ENCODE measurements at places on chromosomes 5 and 9. TPM values are rescaled to one million over a fixed set of nuclear protein-coding genes. Genes with fewer than 3 reads are reported as not detected.

DNA sequence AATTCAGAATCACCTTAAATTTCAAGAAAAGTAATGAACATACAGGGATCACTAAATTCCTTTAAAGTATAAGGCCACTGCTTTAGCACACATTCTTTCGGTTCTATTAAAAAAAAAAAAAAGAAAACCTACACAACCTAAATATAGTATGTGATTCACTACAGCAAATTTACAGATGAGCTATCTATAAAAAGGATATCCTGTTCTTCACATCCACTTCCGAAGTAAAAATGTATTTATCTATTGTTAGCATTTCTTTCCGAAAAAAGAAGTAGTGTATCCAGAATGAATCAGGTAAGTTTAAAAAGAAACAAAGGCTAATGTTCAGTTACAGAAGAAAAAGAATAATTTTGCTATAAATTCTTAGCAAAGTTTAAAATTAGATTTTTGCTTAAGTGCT lies 70.2 kb downstream of the ECPAS start:
- H3K36me3 ChIP-seq, result peaks cover 83% of the 10 kb centered on the region
- no peak for DNase-seq
- H3K27ac ChIP-seq, result no peak overlapping the region
- H3K4me3 ChIP-seq, result no peak overlapping the region
- no peaks in the 10 kb centered on the region for H3K4me1 ChIP-seq

GRCh38 chr5:107869438-107870115 lies 198.8 kb upstream of the EFNA5 start:
- no peaks in the 10 kb centered on the region for H3K27me3 ChIP-seq
- DNase-seq, result no peak
- peaks cover 11% of the 10 kb centered on the region for H3K4me1 ChIP-seq
- peaks cover 8% of the 10 kb centered on the region for H3K36me3 ChIP-seq
- H3K27ac ChIP-seq, result no peak overlapping the region

The SH2D3C gene
- 25.1 TPM for total RNA-seq

GRCh38 chr5:41735213-41735612 lies 135.0 kb downstream of the OXCT1 start:
- H3K36me3 ChIP-seq, result peaks cover 78% of the 10 kb centered on the region
- H3K27me3 ChIP-seq, result no peaks in the 10 kb centered on the region
- DNase-seq, result no peak
- H3K27ac ChIP-seq, result no peak overlapping the region
- H3K4me1 ChIP-seq, result peaks cover 11% of the 10 kb centered on the region

DNA sequence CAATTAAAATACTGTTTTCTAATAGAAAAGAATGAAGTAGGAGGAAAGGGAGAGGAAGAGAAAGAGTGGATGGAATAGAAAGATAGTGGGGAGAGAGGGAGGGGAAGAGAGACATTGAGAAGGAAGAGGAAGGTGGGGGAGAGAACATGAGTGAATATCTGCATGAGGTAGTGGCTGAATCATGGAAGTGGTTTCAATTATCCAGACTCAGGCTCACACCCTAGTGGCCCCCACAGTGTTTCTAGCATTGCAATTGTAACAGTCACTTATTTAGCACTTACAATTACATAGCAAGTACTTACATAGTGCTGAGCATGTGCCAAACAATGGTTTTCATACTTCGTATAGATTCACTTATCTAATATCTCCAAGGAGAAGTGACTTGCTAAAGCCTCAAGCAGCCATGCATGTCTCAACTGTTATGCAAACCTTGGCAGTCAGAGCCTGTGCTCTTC lies 72.7 kb downstream of the CAST start:
- no peak for DNase-seq
- H3K27me3 ChIP-seq, result no peaks in the 10 kb centered on the region
- no peaks in the 10 kb centered on the region for H3K4me1 ChIP-seq
- H3K27ac ChIP-seq, result no peak overlapping the region

GRCh38 chr5:113232667-113233066 lies 202.1 kb downstream of the TSSK1B start:
- no peak overlapping the region for H3K4me3 ChIP-seq
- peaks cover 2% of the 10 kb centered on the region for H3K4me1 ChIP-seq
- peaks cover 50% of the 10 kb centered on the region for H3K27me3 ChIP-seq
- H3K36me3 ChIP-seq, result no peaks in the 10 kb centered on the region
- H3K27ac ChIP-seq, result no peak overlapping the region

DNA sequence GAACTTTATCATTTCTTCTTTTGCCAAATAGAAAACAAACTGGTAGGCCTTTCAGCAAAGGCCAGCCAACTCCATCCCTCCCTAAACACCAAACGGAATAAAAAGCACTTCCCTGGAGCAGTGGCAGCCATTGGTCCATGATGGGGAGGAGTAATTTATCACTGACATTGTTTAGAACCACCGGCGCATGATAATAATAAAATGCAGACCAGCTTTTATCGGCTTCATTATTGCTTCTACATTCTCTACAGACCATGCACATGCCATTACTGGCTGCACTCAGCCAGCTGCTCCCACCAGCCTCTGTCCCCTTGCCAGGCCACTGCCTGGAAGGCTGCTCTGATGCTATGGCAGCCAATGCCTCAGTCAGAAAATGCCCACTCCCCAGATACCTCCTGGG lies 45.9 kb downstream of the ABCA1 start:
- H3K27me3 ChIP-seq, result peaks cover 2% of the 10 kb centered on the region
- DNase-seq, result no peak
- H3K4me1 ChIP-seq, result no peaks in the 10 kb centered on the region
- H3K36me3 ChIP-seq, result no peaks in the 10 kb centered on the region

The SCGB3A2 gene
- total RNA-seq, result not detected

DNA sequence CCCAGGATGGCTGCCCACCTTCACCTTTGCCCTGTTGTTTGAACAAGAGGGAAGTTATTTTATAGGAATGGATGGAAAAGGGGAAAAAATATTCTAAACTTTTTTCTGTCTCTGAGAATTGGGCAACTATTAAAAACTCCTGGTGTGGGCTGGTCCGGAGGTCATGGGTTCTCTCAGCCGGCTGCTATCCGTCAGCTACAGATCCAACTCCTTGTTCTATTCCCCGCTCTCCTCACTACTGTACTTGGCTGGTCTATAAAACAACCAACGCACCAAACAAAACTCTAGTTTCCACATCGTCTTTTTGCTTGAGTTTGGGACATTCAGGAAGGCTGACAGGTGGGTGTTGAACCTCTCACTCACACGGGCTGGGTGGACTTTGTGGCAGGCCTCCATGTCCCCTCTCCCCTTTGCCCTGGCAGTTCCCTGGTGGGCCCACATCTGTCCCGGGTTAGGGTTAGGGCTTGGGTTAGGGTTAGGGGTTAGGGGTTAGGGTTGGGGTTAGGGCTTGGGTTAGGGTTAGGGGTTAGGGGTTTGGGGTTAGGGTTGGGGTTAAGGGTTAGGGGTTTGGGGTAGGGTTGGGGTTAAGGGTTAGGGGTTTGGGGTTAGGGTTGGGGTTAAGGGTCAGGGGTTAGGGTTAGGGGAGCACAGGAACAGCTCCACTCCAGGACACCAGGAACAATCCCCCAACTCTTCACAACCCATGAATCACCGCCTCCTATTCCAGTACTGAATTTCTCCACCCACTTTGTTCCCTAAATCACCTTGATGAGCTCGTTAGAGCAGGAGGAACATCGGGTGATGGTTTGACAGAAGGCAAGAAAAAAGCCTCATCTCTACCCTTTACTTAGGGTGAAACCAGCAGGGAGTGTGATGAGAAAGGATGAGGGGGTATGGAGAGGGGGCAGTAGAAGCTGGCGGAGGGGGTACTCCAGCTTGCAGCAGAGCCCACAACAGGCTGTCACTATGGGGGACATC lies 302.1 kb upstream of the IRX4 start:
- no peak overlapping the region for H3K4me3 ChIP-seq
- H3K36me3 ChIP-seq, result no peaks in the 10 kb centered on the region
- H3K27me3 ChIP-seq, result no peaks in the 10 kb centered on the region
